ENCODE measurements at places on chromosomes 7 and 10. TPM values are rescaled to one million over a fixed set of nuclear protein-coding genes. Genes with fewer than 3 reads are reported as not detected.

DNA sequence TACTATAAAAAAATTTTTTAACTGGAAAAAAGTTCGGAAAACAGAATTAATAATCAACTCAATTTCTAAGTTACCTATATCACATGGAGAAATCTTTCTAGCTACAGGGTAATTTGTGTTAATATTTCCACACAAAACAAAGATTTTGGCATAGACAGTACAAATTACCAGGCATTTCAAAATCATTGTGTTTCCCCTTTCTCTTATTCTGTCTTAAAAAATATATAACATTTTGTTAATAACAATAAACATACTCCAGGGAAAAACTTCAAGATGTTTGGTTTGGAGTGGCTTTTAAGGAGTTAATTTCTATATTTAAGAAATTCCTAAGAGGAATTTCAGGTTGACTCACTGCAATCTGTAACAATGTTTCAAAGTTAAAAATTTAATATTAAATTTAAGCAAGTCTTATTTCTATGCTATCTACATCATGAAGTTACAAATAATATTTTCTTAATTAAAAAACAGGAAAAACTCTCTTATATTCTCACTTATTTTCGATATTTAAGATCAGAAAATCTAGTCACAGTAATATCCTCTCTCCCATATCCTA, 132.6 kb downstream of the NRBF2 start:
- no peak for DNase-seq

DNA sequence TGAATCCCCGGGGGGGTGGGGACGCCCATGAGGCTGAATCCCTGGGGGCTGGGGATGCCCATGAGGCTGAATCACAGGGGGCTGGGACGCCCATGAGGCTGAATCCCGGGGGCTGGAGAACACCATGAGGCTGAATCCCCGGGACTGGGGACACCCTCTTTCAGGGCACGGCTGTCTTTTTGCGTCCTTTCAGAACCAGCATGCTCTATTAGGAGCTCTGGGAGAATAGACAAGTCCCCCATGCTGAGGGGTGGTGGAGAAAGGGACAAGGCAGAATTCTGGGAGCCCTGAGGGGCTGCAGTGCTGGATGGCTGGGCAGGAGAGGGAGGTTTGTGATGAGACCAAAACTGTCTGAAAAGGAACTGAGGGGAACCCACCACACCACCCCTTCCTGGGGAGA, 257.3 kb upstream of the TCERG1L start:
- no peak for DNase-seq

- DNase-seq = peak; percentile 69
Measured at GRCh38 chr7:102426268-102427018, 6.9 kb upstream of the ORAI2 start.

- no peak for DNase-seq
Measured at GRCh38 chr10:29415876-29416275, 127.0 kb downstream of the LYZL1 start.

GRCh38 chr7:84822941-84823510, 363.8 kb downstream of the SEMA3D start:
- no peak for DNase-seq

GRCh38 chr7:30178748-30179436, 44.1 kb downstream of the MTURN start:
- no peak for DNase-seq

- DNase-seq = no peak
Measured at GRCh38 chr7:90213521-90213920, 2.0 kb downstream of the STEAP2 start.

DNA sequence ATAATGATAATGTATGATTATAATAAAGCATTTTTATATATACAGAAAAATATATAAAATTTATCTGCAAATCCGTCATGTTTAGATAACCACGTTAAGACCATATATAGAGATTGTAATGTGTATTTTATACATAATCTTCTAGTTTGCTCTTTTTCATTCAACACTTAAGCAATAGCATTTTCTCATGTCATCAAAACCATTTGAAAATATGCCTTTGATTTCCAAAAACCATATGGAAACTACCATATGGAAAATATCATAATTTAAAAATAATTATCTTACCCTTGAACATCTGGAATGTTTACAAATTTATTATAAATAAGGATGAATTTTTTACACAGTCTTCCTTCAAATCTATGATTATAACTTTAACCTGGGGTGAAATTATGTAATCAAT, 250.4 kb upstream of the NPSR1 start:
- no peak for DNase-seq

GRCh38 chr10:17454161-17455014, at the start of gene ST8SIA6:
TSS of gene ST8SIA6 (minus strand) at chr10:17454595. CDS start at chr10:17454255, 340 bp downstream.
- peak; percentile 69 for DNase-seq

DNA sequence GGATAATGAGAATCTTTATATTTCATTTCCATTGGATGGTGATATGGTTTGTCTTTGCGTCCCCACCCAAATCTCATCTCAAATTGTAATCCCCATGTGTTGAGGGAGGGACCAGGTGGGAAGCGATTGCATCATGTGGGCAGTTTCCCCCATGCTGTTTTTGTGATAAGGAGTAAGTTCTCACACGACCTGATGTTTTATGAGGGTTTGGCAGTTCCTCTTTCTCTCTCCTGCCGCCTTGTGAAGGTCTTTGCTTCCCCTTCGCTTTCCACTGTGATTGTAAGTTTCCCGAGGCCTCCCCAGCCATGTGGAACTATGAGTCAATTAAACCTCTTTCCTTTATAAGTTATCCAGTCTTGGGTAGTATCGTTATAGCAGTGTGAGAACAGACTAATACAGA, 59.4 kb downstream of the MTPN start:
- DNase-seq = no peak

The SDK1 gene
- total RNA-seq = 3.4 TPM

The NRP1 gene
- 12.3 TPM for total RNA-seq

The CTNNA3 gene
- 0.21 TPM for total RNA-seq

The PNLIPRP2 gene
- total RNA-seq = 10.3 TPM

Measured in left colon (tissue), 2 donors.